Foreskin melanocyte (primary cell): ENCODE measurements at places on chromosomes 13 and 19.

DNA sequence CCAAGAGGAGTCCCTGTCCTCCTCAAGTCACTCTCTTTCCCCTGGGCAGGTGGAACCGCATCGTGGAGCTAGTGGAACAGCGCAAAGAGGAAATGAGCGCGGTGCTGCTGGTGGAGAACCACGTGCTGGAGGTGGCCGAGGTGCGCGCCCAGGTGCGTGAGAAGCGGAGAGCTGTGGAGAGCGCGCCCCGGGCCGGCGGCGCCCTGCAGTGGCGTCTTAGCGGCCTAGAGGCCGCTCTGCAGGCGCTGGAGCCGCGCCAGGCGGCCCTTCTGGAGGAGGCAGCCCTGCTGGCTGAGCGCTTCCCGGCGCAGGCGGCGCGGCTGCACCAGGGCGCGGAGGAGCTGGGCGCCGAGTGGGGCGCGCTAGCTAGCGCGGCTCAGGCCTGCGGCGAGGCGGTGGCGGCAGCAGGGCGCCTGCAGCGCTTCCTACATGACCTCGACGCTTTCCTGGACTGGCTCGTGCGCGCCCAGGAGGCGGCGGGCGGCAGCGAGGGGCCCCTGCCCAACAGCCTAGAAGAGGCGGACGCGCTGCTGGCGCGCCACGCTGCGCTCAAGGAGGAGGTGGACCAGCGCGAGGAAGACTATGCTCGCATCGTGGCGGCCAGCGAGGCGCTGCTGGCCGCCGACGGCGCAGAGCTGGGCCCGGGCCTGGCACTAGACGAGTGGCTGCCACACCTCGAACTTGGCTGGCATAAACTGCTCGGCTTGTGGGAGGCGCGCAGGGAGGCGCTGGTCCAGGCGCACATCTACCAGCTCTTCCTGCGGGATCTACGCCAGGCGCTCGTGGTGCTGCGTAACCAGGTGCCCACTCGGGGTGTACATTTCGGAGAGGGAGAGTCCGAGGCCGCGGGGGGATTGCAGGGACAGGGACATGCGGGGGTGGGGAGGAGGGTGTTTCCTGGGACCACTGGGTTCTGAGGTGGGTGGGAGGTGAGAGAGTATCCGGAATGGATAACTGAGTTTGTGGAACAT lies 52.8 kb downstream of the SPTBN4 start:
- no peak for DNase-seq

DNA sequence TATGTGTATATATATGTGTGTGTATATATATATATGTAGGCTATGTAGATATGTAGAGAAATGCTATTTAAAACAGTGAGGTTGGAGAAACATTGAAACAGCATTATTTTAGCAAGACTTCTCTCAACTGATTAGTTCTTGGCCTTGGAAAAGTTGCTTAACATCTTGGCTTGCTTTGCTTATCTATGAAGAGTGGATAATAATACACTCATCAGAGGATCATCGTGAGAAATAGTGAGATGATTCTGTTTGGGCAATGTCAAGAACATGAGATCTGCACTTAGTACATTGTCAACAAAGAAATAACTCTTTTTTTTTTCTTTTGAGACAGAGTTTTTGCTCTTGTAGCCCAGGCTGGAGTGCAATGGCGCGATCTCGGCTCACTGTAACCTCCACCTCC lies 128.3 kb downstream of the KLF5 start:
- DNase-seq: no peak

DNA sequence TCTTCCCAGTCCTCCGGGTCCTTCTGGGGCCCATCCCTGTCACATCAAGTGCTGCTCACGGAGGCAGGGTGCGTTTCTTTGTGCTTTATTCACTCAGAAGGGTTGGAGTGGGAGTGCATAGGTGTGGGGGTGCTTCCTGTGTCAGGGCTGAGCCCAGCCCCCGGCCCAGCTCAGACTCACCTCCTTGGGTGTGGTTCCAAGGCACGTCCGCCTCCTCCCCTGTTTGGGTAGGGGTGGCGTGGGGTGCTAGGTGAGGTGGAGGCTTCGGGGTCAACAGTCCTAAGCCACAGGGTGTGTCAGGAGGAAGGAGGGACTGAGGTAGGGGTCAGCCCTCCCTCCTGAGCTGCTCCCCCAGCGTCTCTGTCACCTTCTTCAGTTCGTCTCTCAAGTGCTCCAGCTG lies 3.1 kb downstream of the CCER2 start:
- DNase-seq: no peak

- no peak for DNase-seq
These were observed 16.2 kb upstream of the FREM2 start for GRCh38 chr13:38670627-38671026.

- DNase-seq: no peak
These were observed 6.0 kb downstream of the SYCE2 start for GRCh38 chr19:12913011-12913561.
